ENCODE measurements at places on chromosomes 1 and 21.

GRCh38 chr1:183609313-183609712, 19.1 kb upstream of the NCF2 start:
- peak; percentile 36 for DNase-seq

GRCh38 chr1:17170571-17170970, 34.4 kb upstream of the PADI1 start:
- no peak for DNase-seq

GRCh38 chr1:164561472-164561871, 2.5 kb downstream of the PBX1 start:
- no peak for DNase-seq

GRCh38 chr1:67427947-67428346, 2.3 kb downstream of the SERBP1 start:
- DNase-seq: no peak

DNA sequence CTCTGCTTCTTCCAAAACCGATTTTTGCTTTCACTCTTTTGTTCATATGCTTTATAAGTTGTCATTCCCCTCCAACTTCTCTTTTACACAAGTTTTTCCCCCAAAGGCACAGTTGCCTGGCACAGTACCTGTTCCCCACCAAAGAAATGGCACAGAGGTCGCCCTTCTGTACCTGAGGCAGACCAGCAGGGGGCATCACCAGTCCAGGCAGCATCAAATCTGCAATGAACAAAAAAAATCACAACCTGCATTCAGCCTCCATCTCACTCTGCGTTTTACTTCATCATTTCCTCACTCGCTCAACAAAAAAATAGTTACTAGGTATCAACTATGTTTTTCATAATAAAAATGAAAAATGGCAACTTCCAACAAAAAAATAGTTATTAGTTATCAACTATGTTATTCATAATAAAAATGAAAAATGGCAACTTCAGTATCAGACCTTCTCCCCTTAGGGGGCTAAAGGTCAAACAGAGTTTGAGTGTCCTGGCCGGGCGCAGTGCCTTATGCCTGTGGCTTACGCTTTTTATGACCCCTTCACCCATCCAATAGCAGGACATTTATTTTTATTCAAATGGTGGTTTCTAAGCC, 4.1 kb downstream of the EIF2D start:
- peak; percentile 75 for DNase-seq

DNA sequence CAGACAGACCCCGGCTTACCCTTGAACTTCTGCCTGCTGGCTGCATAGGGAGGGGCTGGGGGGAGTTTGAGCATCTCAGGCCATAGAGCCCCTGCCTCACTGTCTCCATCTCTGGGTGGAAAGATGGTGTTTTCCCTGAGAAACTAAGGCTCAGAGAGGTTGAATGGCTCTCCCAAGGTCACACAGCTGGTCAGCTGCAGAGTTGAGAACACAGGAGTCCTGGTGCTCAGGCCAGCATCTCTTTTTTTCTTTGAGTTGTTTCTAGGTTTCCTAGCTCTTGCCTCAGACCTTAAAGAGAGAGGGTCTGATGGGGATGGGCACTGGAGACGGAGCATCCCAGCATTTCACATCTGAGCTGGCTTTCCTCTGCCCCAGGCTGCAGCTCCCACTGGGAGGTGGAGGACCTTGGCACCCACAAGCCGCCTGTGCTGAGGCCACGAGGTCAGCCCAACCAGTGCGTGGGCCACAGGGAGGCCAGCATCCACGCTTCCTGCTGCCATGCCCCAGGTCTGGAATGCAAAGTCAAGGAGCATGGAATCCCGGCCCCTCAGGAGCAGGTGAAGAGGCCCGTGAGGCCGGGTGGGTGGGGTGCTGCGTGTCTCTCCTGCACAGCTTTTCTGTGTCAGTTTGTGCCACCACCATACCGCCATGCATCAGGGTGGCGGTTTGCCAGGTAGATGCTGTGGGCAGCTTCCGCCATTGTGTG, 21.8 kb downstream of the PCSK9 start:
- DNase-seq: no peak

All from activated CD4-positive, alpha-beta T cell treated with anti-CD3 and anti-CD28 coated beads for 48 hours (primary cell).